ENCODE measurements at places on chromosomes 3 and 15. TPM values are rescaled to one million over a fixed set of nuclear protein-coding genes. Genes with fewer than 3 reads are reported as not detected.

DNA sequence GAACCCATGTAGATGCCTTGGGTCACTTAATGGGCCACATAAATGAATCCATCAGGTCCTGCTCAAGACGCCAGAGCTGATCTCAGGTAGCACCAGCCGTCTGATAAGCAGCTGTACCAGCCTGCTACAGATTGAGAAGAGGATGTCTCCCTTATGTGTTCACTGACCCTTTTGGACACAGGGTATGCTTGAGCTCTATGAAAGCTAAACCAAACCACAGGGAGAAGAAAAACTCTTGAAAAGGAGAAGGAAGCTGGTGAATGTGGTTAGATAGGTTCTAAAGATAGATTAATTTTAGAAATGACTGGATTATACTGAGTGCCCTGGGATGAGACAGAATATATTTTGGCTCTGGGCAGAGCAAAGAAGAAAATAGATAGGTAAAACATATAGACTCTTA is 187.5 kb downstream of the SPATA16 start:
- DNase-seq: no peak

DNA sequence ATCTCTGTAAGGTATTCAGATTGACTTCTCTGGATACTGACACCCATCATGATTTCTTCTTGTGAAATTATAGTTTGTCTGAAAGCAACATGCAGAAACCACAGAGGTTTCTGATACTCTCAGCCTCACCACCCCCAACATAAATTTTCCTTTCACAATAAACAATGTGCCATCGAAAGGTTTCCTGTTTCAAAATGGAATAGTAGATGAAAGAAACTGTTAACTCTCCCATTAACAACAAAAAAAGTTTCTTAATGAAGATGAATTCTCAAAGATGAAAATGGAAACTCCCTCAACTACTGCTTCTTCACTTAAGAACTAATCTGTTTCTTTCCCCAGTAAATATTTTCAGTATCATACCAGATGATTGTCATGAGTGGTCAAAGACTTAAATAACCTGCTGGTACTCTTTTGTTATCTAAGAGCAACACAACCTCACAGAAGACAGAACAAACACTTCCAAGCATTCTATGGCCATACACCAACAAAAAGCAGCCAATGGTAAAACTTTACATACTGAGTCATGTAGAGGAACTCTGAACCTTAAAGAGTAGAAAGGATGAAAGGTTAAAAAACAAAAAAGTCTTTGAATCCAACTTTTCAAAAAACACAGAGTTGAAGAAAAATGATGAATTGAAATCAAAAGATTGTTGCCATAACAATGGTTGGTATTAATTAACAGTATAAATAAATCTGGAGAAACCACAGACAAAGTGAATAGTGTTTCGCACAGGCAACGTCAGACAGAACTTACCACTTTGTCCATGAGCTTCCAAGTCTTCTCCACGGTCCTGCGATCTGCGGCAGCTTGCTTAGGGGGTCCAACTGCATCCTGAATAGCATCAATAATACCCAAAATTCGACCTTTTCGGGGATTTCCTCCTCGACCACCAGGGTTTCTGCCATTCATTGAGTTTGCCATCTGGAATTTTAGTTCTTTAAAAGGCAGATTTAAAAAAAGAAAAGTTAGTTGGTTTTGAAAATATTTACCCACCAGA is 1.9 kb downstream of the CBLB start:
- DNase-seq: no peak

BMF gene
- 34.9 TPM for polyA plus RNA-seq

MAP6D1 gene
- 1.9 TPM for polyA plus RNA-seq

DNA sequence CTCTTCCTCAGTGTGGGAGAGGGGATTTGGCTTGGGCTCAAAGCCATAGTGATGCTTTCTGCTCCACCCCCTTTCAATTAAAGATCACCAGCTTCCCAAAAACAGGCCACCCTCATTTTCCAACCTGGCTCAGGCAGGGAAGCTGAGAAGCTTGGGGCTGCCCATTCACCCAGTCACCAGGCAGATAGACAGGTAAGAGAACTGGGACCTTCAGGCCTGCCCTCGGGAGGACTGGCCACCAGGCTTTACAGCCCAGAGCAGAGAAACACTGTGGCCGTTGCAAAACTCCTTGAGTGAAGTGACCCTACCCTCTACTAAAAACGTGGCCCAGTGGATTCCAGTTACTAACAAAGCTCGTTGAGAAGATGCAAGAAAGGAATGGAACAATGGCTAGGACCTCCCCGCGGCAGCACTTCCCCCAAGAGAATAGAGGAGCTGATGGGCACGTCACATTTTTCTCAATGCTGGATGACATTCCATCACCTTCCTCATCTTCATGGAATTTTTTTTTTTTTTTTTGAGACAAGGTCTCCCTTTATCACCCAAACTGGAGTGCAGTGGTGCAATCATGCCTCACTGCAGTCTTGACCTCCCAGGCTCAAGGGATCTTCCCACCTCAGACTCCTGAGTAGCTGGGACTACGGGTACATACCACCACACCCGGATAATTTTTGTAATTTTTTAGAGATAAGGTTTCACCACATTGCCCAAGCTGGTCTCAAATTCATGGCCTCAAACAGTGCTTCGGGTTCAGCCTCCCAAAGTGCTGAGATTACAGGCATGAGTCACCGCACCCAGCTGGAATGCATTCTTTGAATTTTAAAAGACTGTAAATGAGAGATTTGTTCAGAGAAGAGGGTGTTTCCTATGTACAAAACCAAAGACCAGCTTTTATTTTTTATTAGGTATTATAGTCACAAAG is 37.9 kb downstream of the LIPC start:
- no peak for DNase-seq

DNA sequence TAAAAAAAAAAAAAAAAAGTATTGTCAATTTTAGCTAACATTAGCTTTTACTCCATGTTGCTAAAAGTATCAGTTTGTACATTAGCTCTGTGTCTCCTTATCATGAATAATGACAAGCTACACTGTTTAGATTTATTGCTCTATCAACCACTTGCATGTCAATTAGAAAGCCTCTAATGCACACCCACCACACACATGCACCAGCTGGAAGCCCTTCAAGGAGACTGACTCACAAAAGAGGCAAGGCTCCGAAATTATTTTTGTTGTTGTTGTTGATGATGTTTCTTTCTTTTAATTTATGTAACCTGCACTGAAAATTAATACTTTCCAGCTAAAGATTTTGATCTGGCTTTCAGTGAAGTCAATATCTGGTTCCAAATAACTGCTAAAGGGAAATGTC is 71.5 kb downstream of the ETFA start:
- no peak for DNase-seq

DNA sequence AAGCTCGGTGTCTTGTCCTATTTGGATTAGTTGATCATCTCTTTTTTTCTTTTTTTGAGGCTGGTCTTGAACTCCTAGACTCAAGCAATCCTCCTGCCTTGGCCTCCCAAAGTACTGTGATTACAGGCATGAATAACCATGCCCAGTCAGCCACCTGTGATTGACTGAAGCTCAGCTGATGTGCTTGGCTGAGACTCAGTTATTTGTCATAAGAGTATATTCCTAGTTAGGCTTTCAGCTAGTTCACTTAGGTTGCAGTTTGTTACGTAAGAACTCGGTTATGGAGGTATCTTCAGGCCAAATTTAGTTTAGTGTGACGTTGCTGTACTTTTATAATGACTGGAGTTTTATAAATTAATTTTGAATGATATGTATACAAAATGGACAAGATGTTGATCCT is 365.0 kb downstream of the SV2B start:
- no peak for DNase-seq

GRCh38 chr3:11755276-11755675 is 91.4 kb downstream of the TAMM41 start:
- no peak for DNase-seq

DNA sequence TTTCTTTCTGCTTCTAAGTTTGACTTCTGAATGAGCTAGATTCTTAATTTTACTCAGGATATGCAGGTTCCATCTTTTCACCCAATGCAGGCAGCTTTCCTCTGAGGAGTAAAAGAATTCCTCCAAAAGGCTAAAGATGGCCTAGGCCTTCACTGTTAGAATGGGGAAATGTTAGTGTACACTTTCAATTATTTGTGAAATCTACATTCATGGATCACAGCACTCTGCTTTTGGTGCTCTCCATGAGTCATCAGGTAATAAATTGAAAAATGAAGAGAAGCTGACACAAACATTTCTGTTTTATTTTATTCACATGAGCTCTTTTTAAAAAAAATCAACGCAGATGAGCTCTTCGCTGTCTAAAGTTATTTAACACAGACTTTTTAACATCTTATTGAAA is 502.5 kb upstream of the GOLIM4 start:
- DNase-seq: no peak

DNA sequence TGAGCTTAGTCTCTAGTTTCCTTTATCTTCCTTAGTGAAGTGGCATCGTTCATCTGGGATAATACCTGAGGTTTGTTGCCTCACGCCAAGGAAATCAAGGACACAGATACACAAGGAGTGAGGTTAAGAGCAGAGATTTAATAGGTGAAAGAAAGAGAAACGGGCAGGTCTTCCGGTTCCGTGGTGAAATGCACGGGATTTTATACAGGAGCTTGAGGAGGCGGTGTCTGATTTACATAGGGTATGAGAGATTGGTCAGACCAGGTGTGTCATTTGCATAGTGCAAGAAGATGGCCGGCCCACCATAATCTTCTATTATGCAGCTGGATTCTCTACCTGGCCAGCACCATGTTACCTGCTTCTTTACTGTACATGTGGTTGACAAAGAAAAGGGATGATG is 17.2 kb downstream of the ARRDC4 start:
- no peak for DNase-seq

GRCh38 chr15:91576096-91576495 is 277.4 kb upstream of the SLCO3A1 start:
- DNase-seq: no peak

KLF15 gene
- 15.4 TPM for polyA plus RNA-seq

- no peak for DNase-seq
Measured at GRCh38 chr3:37773471-37773870, 88.2 kb upstream of the CTDSPL start.

Data from renal cortex interstitium (tissue), 15 donors.